ENCODE measurements at places on chromosomes 16 and 17.

- DNase-seq = no peak
Observed at GRCh38 chr17:80861418-80861815, 130.2 kb upstream of the CHMP6 start.

GRCh38 chr16:86578611-86579267 lies 390 bp downstream of the FOXL1 start:
- DNase-seq = no peak

DNA sequence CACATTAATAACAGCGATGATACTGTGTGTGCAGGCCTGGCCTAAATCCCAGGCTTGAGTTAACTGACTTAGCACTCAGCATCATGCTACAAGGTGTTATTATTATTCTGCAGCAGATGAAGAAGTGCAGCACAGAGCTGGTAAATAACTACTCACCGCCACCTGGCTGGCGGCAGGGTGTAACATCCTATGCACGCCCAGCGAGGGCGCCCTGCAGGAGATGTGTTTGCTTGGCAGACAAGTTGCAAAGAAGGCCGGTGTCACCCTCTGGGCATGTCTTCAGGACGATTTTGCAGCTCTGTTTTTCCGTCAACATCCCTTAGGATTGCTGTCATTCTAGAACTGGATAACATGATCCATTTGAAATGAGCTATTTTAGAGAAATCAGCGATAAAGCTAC lies 30.1 kb downstream of the DNAH9 start:
- DNase-seq = no peak

- no peak for DNase-seq
Observed at GRCh38 chr16:3295783-3296182, 9.4 kb downstream of the TIGD7 start.

- DNase-seq = no peak
Observed at GRCh38 chr17:21132428-21132827, 5.7 kb downstream of the DHRS7B start.

- no peak for DNase-seq
Observed at GRCh38 chr16:30722443-30722842, 23.5 kb downstream of the SRCAP start.

- DNase-seq = no peak
Observed at GRCh38 chr17:49890077-49890821, 42.4 kb upstream of the TAC4 start.

GRCh38 chr17:79812353-79813258 lies 15.7 kb upstream of the CBX8 start:
- DNase-seq = no peak

DNA sequence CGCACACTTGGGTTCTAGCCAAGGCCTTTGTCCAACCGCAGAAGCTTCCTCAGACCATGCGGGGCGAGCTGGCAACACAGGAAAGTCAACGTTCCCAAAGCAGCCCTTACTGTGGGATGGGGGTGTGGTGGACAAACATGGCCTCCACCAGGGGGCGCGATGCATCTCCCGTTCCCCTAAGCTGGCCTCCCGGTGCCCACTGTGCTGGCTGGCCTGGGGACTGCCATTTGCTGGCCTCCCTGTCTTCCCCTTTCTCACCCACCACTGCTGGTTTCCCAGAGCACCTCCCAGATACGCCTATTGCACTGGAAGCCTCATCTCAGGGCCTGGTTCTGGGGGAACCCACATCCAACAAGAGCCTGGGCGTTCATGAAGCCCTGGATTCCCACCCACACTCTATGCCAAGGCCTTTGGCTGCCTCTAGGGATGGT lies 145.3 kb downstream of the IRF8 start:
- DNase-seq = no peak

DNA sequence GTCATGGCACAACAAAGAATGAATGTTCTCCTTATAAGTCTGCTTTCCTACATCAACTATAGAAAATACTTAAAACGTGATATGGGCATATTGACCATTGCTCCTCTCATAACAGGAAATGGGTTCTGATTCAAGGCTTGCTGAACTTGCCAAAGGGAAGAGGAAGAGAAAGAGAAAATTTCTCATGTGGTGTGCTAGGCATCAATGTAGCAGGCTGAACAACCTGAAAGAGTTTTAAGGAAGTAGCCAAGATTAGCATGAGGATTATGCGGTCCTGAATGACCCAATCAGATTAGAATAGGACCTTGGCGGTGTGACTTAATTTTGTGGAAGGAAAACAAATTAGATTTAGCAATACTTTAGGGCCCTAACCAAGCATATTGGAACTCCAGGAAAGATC lies 617.7 kb upstream of the CDH11 start:
- DNase-seq = no peak

GRCh38 chr16:3063625-3064386 lies 1.6 kb upstream of the IL32 start:
- no peak for DNase-seq

DNA sequence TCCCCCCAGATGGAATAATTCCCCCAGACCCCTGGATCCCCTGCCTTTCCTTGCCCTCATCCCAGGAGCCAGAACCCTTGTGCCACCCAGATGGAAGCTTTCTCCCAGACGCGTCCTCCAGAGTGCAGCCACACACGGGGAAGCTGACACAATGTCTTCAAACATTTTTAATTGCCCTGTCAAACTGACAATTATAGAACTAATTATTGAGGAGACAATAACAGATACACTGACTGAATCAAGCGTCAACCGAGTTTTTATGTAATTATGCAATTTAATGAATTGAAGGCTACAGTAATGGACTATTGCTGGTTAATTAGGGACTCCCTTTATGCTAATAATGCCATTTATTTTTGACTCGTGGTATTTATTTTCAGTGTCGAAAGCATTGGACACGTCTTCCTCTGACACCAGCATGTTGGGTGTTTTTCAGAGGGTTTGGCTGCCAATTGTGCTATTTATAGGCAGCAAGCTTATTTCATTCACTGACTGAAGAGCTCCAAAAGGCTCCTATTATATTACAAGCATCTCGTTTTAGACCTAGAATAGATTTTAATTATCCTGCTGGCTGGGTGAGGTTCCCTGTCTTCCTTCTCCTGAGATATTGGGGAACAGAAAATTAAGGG lies 298.2 kb upstream of the C16orf82 start:
- peak; percentile 86 for DNase-seq

GRCh38 chr17:45775148-45775547 lies 9.0 kb upstream of the CRHR1 start:
- peak; percentile 73 for DNase-seq

- no peak for DNase-seq
Observed at GRCh38 chr17:80718428-80718827, 173.8 kb downstream of the RPTOR start.

- no peak for DNase-seq
Observed at GRCh38 chr16:67871256-67871655, 1.6 kb upstream of the EDC4 start.

Data from NCI-H1105 (cell line).